ENCODE measurements at places on chromosomes 1 and 21. TPM values are rescaled to one million over a fixed set of nuclear protein-coding genes. Genes with fewer than 3 reads are reported as not detected.

ECM1 gene
- total RNA-seq: 11.1 TPM

DNA sequence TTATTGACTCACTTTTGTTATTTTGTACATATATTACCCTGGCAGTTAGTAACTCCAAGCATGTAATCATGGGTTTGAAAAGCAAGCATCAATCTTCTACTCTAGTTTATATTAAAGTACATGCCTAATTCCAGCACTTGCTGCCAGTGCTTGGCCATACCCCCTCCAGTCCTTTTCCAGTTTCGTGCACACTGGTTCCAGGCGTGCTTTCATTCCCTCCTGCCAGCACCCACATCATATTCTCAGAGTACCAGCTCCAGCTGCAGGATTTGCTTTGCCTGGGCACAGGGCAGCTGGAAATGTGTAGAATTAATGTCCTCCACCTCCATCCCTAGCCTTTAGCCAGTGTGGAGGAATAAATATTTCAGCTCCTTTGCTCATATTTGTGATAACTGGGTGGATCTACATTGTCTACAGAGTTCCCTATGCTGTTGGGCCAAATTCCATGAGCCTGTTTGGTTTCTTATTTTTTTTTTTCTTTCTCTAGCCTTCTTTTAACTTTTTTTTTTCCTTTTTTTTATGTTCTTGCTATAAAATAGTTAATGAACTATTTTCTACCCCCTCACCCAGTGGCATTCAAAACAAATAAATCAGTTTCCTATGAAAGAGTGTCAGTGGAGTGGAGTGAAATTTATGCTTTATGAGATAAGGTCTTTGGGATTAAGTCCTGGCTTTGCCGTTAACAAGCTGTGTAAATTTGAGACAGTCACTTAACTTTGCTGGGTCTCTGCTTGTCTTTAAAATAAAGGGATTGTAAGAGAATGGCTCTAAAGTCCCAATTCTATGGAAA lies 2.6 kb upstream of the GNG12 start:
- no peak overlapping the region for H3K27ac ChIP-seq
- H3K4me1 ChIP-seq: peaks cover 43% of the 10 kb centered on the region
- H3K27me3 ChIP-seq: no peaks in the 10 kb centered on the region
- no peak overlapping the region for H3K4me3 ChIP-seq
- no peak for DNase-seq
- H3K36me3 ChIP-seq: no peaks in the 10 kb centered on the region

- DNase-seq: no peak
- H3K27ac ChIP-seq: no peak overlapping the region
- no peaks in the 10 kb centered on the region for H3K4me1 ChIP-seq
- H3K4me3 ChIP-seq: no peak overlapping the region
- no peaks in the 10 kb centered on the region for H3K36me3 ChIP-seq
Observed at GRCh38 chr1:89538361-89538760, 13.7 kb downstream of the LRRC8B start.

- H3K4me3 ChIP-seq: no peak overlapping the region
- no peak overlapping the region for H3K27ac ChIP-seq
- no peak for DNase-seq
- H3K4me1 ChIP-seq: peaks cover 5% of the 10 kb centered on the region
Observed at GRCh38 chr1:205580140-205580922, 51.5 kb downstream of the ELK4 start.

ESPN gene
- total RNA-seq: 1.7 TPM

- DNase-seq: no peak
- H3K4me1 ChIP-seq: no peaks in the 10 kb centered on the region
- H3K4me3 ChIP-seq: no peak overlapping the region
- H3K36me3 ChIP-seq: no peaks in the 10 kb centered on the region
- no peak overlapping the region for H3K27ac ChIP-seq
- H3K27me3 ChIP-seq: no peaks in the 10 kb centered on the region
Observed at GRCh38 chr1:196701144-196701543, 49.3 kb downstream of the CFH start.

TNFAIP8L2 gene
- 8.7 TPM for total RNA-seq

CFAP126 gene
- 0.90 TPM for total RNA-seq

RAB42 gene
- total RNA-seq: 2.2 TPM

LRRC38 gene
- total RNA-seq: 1.7 TPM

SLAMF9 gene
- not detected for total RNA-seq

GRCh38 chr21:41876396-41876795 lies 2.7 kb downstream of the PRDM15 start:
- no peak for DNase-seq
- no peaks in the 10 kb centered on the region for H3K27me3 ChIP-seq
- peaks cover 40% of the 10 kb centered on the region for H3K4me1 ChIP-seq
- H3K4me3 ChIP-seq: no peak overlapping the region
- no peaks in the 10 kb centered on the region for H3K36me3 ChIP-seq
- H3K27ac ChIP-seq: no peak overlapping the region
